ENCODE measurements at places on chromosomes 2 and 18. TPM values are rescaled to one million over a fixed set of nuclear protein-coding genes. Genes with fewer than 3 reads are reported as not detected.

DNA sequence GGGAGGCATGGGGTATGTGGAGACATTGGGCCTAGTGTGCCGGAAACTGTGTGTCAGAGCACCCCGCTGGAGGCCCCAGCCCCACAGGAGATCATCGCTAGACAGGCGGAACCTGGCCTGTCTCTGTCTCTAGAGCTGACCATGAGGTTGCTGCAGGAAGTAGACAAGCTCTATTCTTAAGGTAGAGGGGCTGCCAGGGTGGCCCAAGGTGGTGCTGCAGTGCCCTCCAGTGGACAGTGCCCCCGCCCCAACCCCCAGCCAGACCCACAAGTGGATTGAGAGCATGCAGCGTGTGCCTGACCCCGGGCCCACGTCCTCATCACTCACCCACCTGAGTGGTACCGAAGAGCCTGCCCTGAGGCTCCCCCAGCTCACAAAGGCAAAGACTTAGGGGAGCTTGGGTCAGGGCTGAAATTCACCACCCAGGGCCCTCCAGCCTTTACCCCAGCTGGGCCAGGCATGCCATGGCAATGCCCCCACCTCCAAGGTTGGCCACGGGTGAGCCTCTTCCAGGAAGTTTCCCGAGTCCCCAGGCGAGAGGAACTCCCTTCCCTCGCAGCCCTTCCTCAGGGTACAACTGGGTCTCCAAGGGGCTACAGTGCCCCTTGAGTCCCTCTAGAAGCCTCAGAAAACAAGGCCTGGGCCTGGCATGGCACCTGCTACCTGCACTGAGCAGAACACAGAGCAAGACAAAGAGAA lies 155.0 kb downstream of the TTC32 start:
- no peak overlapping the region for H3K4me3 ChIP-seq
- H3K36me3 ChIP-seq = no peaks in the 10 kb centered on the region
- peaks cover 17% of the 10 kb centered on the region for H3K27me3 ChIP-seq
- peaks cover 14% of the 10 kb centered on the region for H3K4me1 ChIP-seq

DNA sequence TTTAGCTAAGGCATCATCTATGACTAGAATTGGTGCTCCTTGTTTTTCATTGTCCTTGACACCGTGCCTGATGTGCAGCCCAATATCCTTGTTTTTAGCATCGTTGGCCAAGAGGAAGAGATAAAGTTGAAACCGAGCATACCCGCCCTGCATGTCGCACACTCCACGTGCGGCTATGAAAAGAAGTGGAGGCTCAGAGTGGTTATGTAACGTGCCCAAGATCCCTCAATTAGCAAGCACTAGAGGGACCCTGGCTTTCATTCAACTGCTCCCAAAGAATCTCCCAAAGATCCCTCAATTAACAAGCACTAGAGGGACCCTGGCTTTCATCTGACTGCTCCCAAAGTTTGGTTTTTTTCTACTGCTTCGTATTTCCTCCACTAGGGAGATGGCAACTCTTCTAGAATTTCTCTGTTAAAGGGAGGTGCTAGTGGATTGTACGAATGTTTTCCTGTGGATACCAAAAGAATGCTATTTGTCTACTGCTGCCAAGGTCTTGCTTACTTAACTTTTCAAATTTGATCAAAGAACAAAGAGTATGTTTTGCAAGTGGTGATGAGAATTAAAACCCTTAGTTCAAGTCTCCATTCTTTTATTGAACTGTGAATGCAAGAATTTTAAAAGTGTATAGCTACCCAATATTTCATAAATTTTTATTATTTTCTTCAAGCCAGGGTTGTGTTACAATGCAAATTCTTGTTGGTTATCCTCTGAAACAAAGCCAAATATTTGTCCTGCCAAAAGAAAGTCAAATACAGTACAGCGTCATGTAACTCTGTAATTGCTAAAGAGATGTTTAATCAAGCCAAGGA lies 92.1 kb downstream of the AOX1 start:
- H3K4me3 ChIP-seq = no peak overlapping the region
- H3K4me1 ChIP-seq = peaks cover 26% of the 10 kb centered on the region
- no peaks in the 10 kb centered on the region for H3K27me3 ChIP-seq
- DNase-seq = peak; percentile 50
- H3K36me3 ChIP-seq = no peaks in the 10 kb centered on the region

DNA sequence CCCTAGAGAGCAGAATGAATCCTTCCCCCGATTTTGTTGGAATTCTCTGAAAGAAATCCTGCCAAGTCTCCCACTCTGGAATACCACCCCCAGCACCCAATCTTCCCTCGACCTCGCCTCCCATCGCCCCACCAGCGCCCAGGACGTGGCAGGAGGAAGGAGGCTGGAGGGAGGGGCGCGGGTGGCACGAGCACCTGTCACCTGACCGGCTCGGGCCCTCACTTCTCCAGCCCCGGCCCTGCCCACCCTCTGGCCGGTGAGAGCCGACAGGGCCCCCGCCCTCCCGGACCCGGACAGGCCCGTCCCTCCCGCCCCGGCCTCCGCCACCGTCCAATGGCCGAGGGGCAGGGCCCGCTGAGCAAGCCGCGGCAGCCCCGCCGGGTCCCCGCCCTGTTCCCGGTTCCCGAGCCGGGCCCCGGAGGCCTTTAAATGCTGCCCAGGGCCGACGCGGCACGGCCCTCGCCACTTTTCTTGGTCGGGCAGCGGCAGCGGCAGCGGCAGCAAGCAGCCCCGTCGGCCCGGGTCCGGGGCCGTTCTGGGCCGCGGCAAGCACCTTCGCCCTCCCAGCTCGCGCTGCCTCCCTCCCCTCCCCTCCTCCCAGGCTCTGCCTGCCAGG lies at the start of gene LGALSL:
TSS of gene LGALSL (plus strand) at position 393 of the 616 bp plus-strand sequence. CDS start 384 bp downstream, outside the sequence.
- no peaks in the 10 kb centered on the region for H3K27me3 ChIP-seq
- peaks cover 27% of the 10 kb centered on the region for H3K4me1 ChIP-seq
- peak within 1 kb of the TSS; percentile 85 for H3K4me3 ChIP-seq
- peaks cover 25% of the 10 kb centered on the region for H3K36me3 ChIP-seq
- DNase-seq = peak; percentile 66
- peak within 1 kb of the TSS; percentile 85 for H3K27ac ChIP-seq

ALLC gene
- total RNA-seq = 0.11 TPM

CD207 gene
- total RNA-seq = 0.27 TPM

PLEKHM3 gene
- 4.5 TPM for total RNA-seq

PREPL gene
- total RNA-seq = 34.3 TPM
